BE2C (cell line): ENCODE measurements at places on chromosomes 12 and 14.

DNA sequence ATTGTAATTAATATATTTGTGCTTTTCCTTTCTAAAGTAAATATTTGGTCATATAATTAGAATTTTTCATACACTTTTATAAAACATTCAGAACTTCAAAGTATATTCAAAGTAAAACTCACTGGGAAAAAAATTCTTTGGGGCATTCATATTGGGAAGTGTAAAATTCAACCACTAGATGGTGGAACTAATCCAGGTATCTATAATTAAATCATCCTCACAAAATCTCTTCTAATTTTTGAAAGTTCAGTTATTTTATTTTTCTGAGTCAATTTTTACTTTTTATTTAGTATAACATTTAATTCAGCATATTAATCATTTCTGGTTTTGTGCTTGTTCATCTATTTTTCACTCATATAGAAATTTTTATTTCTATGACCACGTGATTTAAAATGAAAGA, 81.0 kb downstream of the NTS start:
- no peak for DNase-seq

GRCh38 chr12:1716911-1717310, 26.0 kb downstream of the ADIPOR2 start:
- DNase-seq = no peak

DNA sequence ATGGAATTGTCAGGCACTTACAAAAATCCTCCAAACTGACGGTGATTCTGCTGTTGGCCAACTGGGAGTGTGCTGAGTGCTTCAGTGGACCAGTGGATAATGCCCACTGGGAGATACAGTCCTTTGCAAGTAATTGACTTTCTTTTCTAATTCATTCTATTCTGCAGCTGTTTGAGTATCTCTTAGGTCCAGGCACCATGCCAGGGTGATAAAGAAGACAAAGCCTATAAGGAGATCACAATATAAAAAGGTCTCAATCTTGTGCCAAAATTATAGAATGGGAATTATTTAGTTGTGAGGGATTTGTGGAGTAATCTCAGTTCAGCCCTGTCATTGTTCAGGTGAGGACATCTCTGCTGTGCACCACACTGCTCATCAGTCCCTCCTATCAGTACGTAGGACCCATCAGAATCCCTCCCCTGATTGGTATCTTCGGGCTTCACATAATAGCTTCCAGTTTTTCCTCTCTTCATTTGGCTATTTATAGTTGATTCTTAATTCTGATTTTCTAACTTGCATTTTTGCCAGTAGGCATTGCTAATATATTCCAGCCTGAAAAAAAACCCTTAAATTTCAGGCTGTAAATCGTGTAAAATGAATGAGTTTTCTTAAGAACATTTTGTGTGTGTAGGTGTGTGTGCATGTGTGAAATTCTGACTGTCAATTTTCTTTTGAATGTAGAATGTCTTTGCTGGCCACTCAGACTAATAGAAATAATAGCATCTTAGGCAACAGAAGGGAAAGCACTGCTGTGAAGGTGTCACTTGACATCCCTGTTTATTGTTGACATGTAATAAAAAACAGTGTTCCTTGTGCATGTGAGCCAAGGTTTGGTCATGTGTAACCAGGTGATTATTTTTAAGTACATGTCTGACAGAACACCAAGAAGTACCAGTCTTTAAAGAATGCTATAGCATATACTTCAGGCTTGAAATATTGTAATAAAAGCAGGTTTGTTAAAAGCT, 457.6 kb upstream of the RGS6 start:
- peak; percentile 22 for DNase-seq

DNA sequence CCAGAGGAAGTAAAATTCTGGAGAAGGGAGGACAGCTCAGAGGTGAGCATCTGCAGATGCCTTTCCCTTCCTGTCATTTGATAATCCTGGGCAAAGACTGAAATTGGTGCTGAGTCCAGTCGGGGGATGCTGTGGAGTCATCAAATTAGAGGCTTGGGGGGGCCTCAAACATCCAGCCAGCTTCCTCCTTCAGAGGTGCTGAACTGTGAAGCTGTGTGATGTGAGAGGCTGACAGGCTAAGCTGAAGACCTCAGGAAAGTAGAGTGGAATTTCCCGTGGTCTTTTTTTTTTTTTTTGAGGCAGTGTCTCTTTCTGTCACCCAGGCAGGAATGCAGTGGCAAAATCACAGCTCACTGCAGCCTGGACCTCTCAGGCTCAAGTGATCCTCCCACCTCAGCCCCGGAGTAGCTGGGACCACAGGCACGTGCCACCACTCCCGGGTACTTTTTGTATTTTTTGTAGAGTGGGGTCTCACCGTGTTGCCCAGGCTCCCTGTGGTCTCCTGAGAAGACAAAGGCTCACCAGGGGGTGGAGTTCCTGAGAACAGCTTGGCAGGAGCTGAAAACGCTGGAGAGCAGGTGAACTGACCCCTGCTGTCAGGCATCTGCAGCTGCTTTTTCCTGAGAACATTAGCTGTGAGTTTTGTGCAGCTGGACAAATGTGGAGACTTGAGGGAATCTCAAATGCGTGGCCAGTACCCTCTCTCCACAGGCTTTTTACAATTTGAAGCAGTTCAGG, 6.1 kb upstream of the TCL1B start:
- DNase-seq = no peak
